ENCODE measurements at places on chromosomes 16 and 17.

- no peak for DNase-seq
Observed at GRCh38 chr16:23952128-23952970, 116.6 kb downstream of the PRKCB start.

DNA sequence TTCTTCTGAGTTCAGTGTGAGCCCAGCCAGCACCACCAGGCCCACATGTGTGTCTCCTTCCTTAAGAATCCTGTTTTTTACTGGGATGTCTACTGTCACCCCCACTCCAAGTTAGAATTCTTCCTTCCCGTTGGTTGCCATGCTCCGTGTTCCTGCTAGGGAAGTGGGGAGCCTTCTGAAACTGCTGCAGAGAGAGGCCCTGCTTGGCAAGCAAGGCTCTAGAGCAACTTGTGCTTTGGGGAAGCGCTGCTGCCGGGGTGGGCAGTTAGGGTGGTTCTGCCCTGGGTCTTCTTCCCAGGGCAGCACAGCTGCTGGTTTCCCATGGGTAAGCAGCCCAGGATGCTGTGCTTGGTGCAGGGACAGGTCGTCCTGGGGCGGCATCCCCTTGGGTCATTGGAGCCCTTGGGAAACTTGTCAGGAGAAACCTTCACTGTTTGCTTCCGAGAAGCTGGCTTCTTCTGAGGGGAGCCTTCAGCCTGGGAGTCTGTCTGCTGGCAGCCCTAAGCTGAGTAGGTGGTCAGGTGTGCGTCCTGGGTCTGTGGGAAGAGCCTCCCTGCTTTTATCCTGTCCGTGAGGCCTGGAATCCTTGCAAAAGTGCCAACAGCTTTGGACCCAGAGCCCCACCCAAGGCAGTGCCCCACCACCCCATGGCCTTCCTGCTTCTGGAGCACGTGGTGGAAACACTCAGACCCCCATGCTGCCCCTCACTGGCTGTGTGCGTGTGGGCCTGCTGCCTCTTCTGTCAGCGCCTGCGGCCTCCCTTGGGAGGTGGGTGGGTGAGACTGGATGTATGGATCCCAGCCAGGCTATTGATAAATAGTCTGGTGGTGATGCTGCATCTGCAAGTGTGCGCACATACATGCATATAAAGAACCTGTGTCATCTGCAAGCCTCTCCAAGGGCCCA, 71.8 kb downstream of the PLD6 start:
- no peak for DNase-seq

- no peak for DNase-seq
Observed at GRCh38 chr16:68297908-68298307, 12.8 kb downstream of the SLC7A6OS start.

GRCh38 chr17:1454541-1454940, 1.5 kb downstream of the CRK start:
- DNase-seq = no peak

DNA sequence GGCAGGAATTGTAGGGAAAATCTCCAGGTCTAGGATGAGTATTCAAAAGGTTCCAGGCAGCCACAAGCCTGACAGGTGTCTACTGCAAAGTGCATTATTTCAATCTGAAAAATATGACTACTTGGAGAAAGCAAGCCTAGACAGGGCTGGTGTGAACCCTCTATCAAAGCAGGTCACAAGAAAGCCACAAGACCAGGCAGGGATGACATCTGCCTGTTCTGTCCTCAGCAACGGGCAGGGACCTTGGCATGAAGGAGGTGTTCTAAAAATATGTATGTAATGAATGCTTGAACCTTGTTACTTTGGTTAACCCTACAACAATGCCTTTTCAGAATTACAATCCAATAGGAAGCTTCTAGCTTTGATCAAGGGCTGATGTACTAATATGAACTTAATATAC, 1.2 kb upstream of the COX6A2 start:
- DNase-seq = no peak

GRCh38 chr16:17330044-17330443, 140.7 kb downstream of the XYLT1 start:
- DNase-seq = no peak

DNA sequence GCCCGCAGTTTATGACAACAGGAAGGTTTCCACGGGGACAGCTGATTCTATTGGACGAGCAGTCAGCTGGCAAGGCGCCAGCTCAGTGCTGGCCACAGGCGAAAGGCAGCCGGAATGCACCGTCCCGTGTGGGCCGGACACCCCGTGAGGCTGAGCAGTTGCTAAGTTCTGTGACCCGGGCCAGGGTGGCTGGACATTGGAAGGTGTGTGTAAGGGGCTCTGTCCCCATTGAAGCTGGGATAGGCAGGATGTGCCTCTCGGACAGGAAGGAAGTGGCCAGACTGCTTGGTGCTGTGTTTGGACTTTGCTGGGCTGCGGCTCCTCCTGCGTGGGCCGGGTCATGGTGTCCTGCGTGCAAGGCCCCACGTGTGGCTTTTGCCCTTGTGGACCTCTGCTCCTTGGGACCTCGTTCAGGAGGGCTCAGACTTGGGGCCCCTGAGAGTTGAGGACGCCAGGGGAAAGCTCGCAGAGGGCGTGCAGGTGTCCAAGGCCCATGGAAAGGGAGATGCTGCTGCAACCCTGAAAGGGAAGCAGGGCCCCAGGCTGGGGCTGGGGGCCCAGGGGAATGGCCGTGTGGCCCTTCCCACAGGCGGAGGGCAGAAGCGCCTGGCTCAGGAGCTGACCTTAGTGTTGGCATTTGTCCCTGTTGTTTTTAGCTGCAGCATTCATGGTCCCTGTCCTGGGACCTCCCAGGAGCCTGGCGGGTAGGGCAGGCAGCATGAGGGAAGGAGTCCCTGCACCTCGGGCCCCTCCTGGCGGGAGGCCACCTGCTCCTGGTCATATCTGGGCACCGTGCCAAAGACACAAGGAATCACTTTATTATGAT, 10.0 kb downstream of the BAIAP2 start:
- no peak for DNase-seq

DNA sequence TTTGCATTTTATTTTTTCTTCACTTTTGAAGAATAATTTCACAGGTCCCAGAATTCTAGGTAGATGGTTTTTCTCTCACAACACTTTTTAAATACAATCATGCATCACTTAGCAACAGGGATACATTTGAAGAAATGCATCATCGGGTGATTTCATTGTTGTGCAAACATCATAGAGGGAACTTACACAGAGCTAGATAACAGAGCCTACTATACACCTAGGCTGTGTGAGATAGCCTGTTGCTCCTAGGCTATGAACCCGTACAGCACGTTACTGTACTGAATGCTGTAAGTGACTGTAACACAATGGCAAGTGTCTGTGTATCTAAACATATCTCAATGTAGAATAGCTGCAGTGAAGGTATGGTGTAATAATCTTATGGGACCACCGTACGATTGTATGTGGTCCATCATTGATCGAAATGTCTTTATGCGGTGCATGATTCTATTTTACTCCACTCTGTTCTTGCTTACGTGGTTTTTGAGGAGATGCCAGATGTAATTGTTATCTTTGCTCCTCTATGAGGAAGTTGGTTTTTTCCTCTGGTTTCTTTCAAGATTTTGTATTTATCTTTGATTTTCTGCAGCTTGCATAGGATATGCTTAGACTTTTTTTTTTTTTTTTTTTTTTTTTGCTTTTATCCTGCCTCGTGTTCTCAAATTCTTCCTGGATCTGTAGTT, 35.5 kb upstream of the TMEM92 start:
- DNase-seq = no peak

GRCh38 chr16:68382296-68382718, 66.0 kb downstream of the SMPD3 start:
- DNase-seq = no peak

DNA sequence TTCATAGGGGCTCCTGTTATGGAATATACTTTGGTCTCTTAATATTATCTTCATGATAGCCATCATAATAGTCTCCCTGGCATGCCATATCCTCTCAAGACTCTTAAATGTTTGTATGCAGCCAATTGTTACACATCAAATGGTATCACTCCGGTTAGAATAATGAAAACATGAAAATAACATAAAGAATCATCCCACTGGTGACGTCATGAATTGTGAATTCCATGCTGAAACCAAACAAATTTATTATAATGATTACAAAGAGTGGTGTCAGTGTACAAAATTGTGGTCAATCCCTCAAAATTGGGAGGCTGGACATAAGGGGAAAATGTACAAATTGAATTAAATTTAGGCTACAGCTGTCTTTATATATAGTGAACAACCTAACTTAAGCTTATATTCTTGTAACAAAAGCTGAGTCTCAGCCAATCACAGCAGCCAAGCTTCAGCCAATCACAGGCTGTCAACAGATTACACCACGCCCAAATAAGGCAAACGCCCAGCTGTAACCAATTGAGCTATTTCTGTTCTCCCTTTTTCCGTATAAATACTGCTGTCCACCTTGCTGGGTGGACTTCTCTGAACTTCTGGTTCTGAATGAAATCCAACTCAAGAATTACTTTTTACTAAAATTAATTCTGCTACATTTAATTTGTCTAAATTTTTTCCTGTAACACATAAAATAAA, 156.1 kb downstream of the CHD9NB start:
- DNase-seq = no peak

- DNase-seq = no peak
Observed at GRCh38 chr17:81471818-81472456, 40.7 kb downstream of the ACTG1 start.

DNA sequence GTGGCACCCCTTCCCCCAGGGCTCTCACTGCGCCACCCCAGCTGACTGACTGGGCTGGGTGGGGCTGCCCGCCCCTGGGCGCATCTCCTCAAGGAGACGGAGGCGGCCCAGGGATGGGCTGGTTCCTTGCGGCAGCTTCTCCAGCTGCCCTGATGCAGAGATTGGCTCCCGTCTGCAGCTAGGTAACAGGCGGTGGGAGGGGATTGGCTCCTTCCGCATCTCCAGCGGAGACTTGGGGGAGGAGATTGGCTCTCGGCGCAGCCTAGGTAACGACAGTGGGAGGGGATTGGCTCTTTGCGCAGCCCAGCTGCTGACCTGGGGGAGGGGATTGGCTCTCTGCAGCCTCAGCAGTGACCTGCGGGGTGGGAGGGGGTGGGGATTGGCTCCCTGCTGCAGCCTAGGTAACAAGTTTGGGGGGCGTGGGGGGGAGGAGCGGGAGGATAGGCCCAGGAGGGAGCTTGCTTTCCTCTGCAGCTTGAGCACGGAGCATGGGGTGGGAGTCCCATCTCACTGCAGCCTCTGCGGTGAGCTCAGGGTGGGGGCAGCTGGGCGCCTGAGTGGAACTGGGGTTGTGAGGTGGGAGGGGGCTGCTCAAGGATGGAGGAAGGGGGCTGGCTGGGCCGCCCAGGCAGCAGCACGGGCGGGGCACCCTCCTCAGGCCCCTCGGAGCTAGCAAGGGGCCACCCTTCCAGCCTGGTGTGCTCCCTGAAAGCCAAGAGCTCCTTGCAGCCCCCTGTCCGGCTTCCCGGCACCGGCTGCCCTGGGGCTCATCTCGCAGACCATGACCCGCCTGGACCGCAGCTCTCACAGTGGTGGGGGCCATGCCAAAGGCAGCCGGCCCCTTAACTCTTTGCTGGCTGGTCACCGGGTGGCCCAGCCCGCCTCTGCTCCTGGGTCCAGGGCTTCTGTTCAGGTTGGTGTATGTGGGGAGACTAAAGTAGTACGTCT, 6.4 kb downstream of the NFE2L1 start:
- DNase-seq = no peak

- no peak for DNase-seq
Observed at GRCh38 chr16:982145-983043, 824 bp downstream of the SOX8 start.

GRCh38 chr16:65126845-65127624, 5.2 kb upstream of the CDH11 start:
- DNase-seq = no peak

GRCh38 chr16:1036166-1036565, 36.4 kb upstream of the SSTR5 start:
- no peak for DNase-seq

GRCh38 chr17:16818821-16819683, 129.0 kb downstream of the CCDC144A start:
- no peak for DNase-seq

DNA sequence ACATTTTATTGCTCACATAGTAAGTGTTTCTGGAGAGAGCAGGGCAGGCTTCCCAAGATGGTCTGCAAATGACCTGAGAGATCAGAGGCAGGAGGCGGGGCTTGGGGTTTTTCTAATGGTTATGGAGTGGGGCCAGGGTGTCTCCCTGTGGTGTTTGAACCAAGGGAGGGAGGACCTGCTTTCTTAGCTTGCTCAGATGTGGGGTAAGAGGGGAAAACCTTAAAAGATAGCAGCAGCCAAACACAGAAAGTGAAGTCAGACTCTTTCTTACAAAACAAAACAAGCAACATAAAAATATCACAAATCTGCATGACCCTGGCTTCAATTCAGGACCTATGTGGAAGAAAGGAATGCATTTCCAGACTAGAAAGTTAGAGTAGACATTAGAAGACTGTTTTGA, 22.9 kb upstream of the DNAJA2 start:
- no peak for DNase-seq

DNA sequence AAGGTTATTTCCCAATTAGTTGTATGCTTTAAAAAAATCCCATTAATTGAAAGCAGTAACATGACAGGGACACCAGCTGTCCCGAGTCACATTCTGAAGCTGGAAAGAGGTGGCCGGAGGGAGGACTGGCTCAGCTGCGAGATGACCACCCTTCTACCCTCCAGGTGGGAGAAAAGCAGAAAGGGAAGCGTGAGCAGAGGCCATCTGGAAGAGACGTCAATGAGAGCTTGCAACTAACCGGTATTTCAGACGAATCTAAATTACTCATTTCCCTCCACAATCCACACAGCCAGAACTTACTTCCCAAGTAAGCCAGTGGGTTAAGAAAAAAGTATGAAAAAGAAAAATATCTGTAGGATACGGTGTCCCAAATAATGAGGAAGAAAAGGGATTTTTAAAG, 28.5 kb upstream of the SLC38A8 start:
- no peak for DNase-seq

GRCh38 chr17:978103-979093, 1.2 kb downstream of the NXN start:
- DNase-seq = no peak

- DNase-seq = no peak
Observed at GRCh38 chr16:8885674-8886592, 3.8 kb downstream of the LITAFD start.

DNA sequence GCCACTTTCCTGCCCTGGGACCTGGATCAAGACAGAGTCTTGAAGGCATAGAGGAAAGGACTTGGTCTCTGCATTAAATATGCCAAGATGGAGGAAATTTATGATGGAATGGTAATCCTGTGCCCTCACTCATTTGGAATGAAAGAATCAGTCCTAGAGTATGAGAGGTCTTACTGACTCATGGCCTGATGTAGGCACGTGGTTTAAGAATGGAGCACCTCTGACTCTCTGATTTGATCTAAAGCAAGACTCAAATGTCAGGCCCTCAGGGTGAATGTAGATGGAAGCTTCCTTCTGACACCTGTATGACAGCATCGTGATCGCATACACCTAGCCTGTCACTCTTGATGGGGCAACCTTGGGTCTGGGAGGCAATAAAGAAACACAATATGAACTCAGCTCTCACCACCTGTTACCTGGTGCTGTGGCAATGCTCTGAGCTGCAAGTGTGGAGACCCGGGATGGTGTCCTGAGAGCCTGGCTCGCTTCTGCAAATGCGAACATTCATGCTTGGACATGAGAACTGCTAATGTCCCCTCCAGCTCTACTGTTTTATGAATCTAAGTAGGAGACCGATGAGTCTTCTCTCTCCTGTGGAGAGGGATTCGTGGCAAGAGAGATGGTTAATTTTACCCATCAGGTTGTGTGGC, 229.9 kb downstream of the ABCC12 start:
- DNase-seq = no peak
